ENCODE measurements at places on chromosomes 6 and 20.

GRCh38 chr6:87682310-87682709, 19.7 kb downstream of the AKIRIN2 start:
- DNase-seq: no peak

GRCh38 chr6:128311944-128312570, 208.3 kb downstream of the PTPRK start:
- no peak for DNase-seq

- no peak for DNase-seq
Measured at GRCh38 chr6:157024745-157025144, 247.6 kb downstream of the ARID1B start.

DNA sequence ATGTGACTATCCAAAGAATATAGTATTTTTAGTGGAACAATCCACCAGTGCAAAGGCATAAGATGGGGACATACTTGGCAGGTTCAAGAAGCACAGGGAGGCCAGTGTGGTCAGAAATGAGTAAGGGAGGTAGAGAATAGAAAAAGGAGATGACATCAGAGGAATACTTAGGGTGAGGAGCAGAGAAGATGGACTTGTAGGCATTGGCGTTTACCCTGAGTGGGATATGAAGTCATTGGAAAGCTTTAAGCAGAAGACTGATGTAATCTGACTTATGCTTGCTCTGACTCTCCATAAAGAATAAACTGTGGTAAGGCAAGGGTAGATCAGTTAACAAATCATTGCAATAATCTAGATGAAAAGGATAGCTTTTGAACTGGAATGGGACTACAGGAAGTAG, 228.7 kb downstream of the GJA1 start:
- no peak for DNase-seq

DNA sequence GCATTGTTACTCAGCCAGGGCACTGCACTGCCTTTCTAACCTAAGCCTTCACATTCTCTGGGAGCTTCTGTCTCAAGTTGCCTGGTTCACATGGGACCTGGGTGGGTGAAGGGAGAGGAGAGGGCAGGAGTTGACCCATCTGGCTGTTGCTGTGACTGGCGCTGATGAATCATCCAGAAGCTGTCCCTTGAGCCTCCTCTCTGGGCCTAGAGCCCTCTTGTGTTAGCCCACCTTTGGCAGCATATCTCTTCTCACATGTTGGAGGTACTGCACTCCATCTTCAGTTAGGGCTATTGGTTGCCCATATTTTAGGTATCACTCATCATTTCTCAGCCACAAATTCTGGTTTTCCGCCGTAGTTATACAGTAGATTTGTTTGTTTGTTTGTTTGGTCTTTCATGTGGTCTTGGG, 19.8 kb downstream of the XRN2 start:
- no peak for DNase-seq

GRCh38 chr6:6851059-6851948, 256.5 kb upstream of the RREB1 start:
- no peak for DNase-seq

- no peak for DNase-seq
Measured at GRCh38 chr20:50244352-50245149, 53.9 kb downstream of the CEBPB start.

DNA sequence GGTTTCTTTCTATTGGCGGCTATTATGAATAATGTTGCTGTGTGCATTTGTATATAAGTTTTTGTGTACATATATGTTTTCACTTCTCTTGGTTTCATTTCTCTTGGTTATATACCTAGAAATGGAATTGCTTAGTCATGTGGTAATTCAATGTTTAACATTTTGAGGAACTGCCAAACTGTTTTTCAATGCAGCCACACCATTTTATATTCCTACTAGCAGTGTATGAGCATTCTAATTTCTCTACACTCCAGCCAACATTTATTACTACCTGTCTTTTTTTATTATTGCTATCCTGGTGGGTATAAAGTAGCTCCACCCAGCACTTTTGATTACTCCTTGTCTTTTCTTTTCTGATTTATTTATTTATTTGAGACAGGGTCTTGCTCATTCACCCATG, 54.8 kb downstream of the PHACTR2 start:
- no peak for DNase-seq

DNA sequence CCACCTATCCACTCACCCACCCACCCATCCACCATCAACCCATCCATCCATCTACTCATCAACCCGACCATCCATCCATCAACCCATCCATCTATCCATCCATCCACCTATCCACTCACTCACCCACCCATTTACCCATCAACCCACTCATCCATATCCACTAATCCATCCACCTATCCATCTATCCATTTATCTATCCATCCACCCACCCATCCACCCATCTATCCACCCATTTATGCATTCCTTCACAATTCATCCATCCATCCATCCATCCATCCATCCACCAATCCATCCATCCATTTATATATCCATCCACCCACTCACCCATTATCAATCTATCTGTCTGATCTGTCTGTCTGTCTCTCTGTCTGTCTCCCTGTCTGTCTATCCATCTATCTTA, 14.1 kb downstream of the BPIFB4 start:
- no peak for DNase-seq

GRCh38 chr6:38248500-38249234, 391.1 kb downstream of the BTBD9 start:
- no peak for DNase-seq

GRCh38 chr20:19047040-19047950, 165.1 kb upstream of the SLC24A3 start:
- no peak for DNase-seq

- no peak for DNase-seq
Measured at GRCh38 chr6:122422614-122423267, 23.3 kb downstream of the HSF2 start.

- peak; percentile 76 for DNase-seq
Measured at GRCh38 chr6:31128093-31128676, 7.9 kb upstream of the CDSN start.

GRCh38 chr6:85641897-85642773, 551 bp downstream of the SYNCRIP start:
- peak; percentile 55 for DNase-seq

DNA sequence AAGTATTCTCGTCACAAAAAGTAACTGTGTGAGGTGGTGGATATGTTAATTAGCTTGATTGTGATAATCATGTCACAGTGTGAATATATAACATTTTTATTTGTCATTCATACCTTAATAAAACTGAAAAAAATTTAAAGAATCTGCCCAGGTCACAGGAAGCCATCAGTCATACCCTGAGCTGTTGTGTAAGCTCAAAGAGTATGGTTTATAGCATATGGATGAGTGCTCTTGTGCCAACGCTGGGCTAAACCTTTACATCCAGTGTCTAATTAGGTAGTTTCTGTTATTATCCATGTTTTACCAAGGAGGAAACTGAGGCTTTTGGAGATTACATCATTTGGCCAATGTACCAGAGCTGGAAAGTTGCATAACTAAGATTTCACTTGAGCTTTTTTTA, 11.4 kb downstream of the PKIG start:
- no peak for DNase-seq

DNA sequence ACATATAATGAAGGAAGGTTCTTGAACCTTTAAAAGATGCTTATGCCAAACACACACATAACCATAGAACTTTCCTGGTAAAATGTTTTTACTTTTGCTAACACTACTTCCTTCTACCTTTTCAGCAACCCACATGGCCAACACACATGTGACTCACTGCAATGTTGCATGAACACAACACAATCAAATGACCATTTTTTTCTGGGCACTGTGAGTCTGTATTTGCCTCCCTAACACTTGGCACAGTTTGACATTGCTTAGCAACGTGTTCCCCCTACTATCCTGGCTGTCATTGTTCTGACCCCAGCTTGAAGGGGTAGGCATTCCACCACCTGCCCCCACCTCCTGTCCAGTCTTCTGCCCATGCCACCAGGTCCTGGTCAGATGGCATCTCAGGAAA, 204.8 kb upstream of the PRND start:
- no peak for DNase-seq

- DNase-seq: no peak
Measured at GRCh38 chr6:139378882-139379341, 4.5 kb upstream of the CITED2 start.

DNA sequence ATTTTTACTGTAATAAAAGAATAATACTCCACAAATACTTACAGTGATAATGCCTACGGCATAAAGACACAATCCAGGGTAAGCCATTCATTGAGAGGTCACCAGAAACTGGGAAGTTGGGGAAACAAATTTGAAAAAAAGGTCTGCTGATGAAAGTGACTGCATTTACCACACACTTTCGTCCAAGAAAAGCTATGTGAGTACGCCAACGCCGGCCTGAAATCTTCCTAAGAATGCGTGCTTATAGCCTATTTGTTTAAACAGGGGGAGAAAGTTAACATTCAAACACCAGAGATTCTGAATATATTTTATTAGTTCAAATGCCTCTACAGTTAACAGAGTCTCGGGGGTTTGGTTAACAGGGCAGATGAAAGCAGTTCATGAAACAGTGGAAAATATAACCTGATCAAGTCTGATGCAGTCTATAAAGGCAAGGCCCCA, 657 bp upstream of the LTV1 start:
- DNase-seq: no peak

GRCh38 chr20:9040863-9041524, 27.9 kb upstream of the PLCB4 start:
- no peak for DNase-seq

GRCh38 chr6:134714113-134714512, 235.8 kb downstream of the ALDH8A1 start:
- no peak for DNase-seq

DNA sequence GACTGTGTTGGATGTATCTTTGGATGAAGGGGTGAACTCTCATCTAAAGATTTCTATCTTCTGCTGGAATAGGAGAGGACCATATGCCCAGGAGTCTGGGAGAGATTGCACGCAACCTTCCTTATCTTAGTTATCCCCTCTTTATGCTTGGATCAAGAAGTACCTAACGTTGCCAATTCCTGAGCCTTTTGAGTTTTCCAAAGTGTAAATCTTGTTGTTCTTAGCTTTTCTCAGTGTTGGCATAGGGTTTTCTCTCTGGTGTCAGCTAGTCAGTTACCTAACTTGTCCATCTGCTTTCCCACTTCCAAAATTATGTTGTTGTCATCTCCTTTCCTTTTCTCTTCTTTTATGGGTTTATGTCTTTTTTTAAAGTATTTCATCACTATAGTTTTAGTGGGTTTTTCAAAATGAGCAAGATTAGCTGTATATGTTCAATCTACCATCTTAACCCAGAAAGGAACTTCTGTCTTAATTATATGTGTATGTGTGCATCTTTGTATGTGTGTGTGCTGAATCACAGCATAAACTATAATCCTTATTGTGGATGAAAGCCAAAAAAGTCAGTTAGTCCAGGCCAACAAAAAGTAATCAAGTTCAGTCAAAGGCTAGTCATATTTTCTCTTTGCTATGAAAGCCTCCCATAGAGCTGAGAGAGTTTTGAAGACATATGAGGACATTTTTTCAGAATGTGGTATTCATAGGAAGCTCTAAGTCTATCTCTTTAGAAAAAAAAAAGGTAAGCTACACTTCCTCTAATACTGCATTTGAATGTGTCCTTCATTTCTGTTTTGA, 72.1 kb downstream of the KHDC1L start:
- no peak for DNase-seq

GRCh38 chr6:96991618-96992342, 67.3 kb downstream of the KLHL32 start:
- DNase-seq: no peak

DNA sequence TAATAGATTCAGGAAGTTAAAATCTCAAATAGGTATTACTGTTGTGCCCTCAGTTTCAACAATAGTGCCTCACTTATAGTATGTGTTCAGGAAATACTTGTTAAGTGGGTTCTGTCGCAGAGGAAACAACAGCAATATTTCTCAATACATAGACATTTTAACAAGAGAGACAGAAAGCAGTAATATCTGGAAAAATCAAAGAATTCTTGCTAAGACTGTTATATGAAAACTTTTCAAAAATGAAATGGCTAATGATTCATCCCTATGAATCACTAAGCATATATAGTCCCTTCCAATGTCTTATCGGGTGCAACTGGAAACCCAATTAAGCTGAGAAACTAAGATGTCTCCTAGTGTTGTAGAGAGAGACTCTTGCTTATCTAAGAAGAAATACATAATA, 668.9 kb downstream of the TFAP2A start:
- no peak for DNase-seq

DNA sequence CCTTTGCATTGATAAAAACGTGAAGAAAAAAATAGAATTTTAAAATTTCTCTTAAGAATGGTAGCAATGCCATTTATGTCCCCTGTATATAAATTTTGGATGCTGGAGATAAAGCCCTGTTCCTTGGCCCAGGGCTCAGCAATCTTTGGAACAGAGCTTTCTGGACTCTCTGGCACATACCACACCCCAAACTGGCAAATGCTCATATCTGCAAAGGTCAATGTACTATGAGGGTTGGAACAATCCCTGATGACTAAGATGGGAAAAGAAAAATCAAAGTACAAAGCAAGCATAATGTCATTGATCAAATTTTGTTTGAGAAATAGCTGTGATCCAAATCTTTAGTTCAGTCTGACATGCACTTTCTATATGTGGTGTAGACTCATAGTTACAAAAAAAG, 158.1 kb upstream of the HCRTR2 start:
- DNase-seq: no peak

DNA sequence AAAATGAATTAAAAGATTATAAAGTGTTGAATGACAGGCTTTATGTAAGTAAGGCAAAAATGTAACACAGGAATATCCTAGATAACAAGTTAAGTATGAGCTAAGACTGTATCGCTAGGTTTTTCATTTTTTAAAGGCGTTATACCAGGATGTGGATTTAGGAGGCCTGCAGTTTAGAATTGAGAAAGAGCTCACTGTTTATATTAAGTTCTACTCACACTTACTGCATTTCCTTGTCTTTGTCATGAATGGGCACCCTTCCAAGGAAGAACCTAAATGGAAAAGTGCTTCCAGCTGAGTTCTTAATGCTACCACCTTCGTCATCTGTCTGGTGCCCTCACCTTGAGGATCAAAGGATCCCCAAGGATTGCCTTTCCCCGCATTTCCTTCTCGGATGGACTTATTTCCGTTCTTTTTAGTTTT, 148.7 kb downstream of the SOX4 start:
- no peak for DNase-seq

GRCh38 chr6:145689529-145689928, 45.8 kb downstream of the EPM2A start:
- DNase-seq: no peak

Data from CD4-positive, alpha-beta T cell treated with Interleukin-12 subunit alpha and Interleukin-12 subunit beta, for 1 hour (primary cell).